T-helper 2 cell treated with Interferon-gamma antibody and Interleukin-4, amounts not matched to agents 5 μg/mL and 100 μg/mL, for 36 hours (primary cell): ENCODE measurements at places on chromosomes 11 and 22.

- no peak for DNase-seq
Observed at GRCh38 chr11:117528097-117528721, 200.6 kb downstream of the CEP164 start.

DNA sequence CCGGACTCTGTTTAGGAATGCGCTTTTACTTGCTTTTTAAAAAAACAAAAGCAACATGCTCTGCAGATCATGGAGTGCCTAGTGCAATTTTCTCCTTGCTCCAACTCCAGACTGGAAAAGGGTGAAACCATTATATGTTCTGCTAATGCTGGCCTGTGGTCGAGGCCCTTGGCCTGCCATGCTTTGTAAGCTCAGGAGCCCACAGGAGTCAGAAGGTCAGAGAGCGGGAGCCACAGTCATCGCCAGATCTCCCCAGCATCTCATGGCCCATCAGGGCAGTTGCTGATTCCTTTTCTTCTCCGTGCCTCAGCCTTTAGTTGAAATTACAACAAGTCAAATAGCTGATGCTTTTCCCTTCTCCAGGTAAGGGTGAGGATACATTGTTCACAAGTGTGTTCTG lies 80.3 kb downstream of the DDIAS start:
- no peak for DNase-seq

DNA sequence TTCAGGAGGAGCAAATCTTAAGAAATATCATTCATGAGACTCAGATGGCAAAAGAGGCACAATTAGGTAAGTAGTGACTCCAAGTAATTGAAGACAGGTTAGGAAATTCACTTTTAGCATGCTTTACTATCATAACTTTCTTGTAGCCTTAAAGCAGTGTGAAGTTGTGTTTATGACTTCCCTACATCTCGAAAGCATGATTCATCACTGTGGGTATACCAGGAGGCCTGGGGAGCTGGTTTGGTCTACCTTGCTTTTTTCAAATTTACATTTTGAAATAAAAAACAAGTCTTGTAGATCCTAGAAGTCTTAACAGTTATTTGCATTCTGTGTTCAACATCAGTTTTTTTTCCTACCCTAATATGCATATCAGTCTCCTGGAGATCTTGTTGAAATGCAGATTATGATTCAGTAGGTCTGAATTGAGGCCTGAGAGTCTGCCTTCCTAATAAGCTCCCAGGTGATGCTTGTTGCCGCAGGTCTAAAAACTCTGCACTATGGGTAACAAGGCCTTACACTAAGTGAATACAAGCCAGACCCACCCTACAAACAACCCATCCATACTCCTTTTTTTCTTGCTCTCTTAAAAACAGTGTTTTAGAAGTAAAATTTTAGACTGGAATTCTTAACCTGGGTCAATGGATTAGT lies 41.4 kb downstream of the TTC17 start:
- DNase-seq = no peak

- DNase-seq = no peak
Observed at GRCh38 chr22:37907036-37907954, 1.2 kb downstream of the MICALL1 start.

GRCh38 chr11:11416917-11417316 lies 63.9 kb upstream of the CSNK2A3 start:
- no peak for DNase-seq

GRCh38 chr11:107741044-107741823 lies 29.4 kb upstream of the SLN start:
- no peak for DNase-seq
